ENCODE measurements at places on chromosomes 3 and 15.
A peak's percentile ranks its signal among the peaks of the same experiment; 100 is the strongest.

GRCh38 chr3:113968986-113969385 is 21.2 kb downstream of the ZDHHC23 start:
- DNase-seq = no peak

DNA sequence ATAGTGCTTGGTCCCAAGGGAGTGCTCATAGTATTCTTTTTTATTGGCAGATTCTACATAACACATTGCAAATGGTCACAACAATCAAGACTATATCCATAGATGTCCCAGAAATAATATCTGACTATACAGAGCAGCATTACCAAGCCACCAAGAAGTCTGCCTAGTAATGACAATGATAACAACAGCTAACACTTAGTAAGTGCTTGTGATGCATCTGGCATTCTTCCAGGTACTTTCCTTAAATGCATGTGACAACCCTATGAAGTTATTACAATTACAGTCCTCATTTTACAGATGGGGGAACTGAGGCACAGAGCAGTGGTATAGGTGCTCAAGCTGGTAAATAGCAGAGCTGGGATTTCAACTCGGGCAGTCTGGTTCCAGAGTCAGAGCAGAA is 49.6 kb upstream of the ICE2 start:
- DNase-seq = no peak

DNA sequence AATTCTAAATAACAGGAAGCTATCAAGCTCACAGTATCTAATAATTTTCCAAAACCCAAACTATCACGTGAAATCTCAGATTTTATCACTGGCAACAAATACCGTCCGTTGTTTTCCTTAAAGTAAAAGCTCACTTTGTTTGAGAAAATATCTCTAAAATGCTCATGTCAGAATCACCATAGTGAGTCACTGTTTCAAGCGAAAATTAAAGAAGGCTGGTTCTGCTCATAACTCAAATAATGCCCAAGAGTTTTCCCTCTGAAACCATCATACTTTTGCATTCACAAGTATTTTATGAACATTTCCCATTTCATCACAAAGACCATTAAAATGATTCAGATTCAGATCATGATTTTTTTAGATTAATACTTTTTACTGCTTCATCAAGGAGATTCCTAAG is 50.6 kb downstream of the TBL1XR1 start:
- DNase-seq = no peak

DNA sequence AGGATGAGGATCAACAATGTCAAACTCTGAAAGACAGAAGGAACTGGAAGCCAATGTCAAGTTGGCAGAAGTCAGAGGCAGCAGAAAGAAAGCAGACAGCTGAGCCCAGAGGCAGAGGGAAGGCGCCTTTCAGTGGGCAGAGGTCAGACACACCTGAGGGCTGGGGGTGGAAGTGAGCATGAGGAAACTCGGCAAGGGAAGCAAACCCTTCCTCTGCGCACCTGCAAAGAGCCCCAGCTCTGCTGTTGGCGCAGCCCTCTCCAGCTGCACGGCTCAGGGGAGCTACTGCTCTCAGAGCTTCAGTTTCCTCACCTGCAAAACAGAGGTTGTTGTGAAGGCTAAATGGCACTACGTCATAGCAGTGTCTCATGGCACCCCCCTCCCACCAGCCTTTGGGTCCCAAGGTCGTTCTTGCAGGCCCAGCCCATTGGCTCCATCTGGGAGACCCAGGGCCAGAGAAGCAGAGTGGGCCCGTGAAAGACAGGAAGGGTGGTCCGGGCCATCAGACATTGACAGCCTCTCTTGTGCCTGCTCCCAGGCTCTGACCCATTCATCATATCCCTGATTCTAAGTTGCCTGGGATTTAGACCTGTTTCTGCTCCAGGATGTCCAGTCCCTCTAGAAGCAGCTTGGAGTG is 53.3 kb upstream of the SLC6A11 start:
- no peak for DNase-seq

- DNase-seq = no peak
Measured at GRCh38 chr15:60087561-60087960, 83.5 kb downstream of the FOXB1 start.

- no peak for DNase-seq
Measured at GRCh38 chr15:39144613-39145499, 436.0 kb upstream of the THBS1 start.

GRCh38 chr3:188834349-188834748 is 337.4 kb upstream of the TPRG1 start:
- DNase-seq = no peak

- no peak for DNase-seq
Measured at GRCh38 chr15:99307735-99308134, 56.5 kb downstream of the LRRC28 start.

- DNase-seq = peak; percentile 32
Measured at GRCh38 chr3:63724987-63725386, 72.5 kb downstream of the SNTN start.

GRCh38 chr3:118468801-118469200 is 565.8 kb downstream of the IGSF11 start:
- no peak for DNase-seq

DNA sequence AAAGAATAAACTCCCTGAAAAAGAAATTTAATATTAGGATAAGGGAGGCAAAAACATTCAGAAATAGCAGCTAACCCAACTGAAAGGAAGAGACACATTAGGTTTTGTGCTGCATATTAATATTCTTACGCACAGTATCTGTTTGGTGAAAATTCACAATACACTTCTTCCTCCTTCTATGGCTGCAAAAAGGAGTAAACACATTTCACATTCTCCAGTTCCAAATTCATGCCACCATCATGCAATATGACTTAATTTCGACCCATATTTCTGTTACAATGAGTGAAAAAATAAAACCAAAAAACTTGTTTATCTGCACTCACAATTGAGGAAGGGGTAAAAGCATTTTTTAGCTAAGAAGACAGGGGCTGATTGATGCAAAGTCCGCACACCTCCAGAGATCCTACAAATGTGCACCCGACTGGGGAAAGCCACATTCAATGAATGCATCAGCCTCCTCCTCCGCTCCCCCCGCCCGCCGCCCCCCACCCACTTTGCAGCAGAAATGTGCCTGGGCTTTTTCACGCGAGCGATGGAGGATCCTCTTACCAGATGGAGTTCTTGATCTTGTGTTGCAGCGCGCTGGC is 1.0 kb downstream of the RFX7 start:
- DNase-seq = no peak

DNA sequence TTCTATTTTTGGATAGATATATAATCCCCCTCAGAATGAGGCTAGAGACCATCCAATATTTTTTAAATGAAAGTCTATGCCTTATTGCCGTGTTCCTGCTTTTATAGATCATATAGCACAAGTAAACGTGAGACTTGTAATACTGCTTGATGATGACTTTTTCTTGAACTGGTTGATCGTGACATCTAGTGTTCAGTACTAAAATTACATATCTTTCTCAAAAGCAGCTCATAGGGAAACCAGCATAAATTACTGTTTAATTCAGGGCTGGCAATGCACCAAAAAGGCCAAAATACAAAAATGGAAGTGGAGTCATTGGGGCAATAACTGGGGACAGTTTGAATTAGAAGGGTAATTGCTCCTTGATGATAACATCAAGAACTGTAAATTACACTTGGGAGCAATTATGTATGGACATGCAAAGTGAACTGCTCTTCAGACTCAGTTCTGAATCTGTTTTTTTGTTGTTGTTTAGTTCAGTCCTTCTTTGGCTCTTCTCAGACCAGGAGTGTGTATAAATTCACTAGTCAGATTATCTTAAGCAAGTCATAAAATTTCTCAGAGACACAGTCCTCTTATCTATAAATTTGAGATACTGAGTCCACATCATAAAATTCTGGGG is 325.3 kb downstream of the THSD4 start:
- DNase-seq = peak; percentile 79

DNA sequence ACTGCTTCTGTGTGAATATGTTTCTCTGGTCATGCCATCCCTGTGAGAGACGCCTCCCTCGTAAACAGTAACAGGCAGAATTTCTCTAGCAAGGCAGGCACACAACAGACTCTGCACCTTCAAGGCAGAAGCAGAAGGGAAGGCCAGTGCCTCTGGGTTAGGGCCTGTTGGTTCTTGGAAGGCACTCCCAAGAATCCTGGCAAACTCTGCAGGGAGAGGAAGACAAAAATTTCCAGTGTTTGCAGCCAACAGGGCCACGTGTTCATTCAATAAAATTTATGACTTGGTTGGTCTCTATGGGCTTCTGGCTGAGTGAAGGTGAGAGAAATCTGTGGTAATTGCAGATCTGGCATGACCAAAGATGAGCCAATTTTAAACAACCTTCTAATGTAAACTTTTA is 39.3 kb downstream of the NFKBIZ start:
- no peak for DNase-seq

GRCh38 chr3:11514191-11514821 is 129.4 kb downstream of the VGLL4 start:
- peak; percentile 25 for DNase-seq

DNA sequence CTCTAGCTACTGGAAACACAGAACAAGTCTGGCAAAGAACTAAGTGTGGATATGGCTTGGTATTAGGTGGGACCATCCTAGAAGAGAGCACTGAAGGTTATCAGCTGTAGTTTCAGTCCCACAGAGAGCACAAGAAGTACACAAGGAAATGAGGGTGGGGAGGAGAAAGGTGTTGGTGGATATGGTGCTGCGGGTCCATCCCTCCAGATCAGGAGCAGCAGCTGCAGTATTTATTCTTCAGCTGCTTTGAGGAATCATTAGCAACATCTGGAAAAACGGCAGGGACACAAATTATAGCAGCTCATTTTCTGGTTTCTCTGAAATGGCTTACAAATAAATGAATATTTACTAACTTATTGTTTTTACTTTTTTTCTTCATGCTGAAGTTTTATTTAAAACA is 29.0 kb downstream of the CD80 start:
- DNase-seq = no peak

DNA sequence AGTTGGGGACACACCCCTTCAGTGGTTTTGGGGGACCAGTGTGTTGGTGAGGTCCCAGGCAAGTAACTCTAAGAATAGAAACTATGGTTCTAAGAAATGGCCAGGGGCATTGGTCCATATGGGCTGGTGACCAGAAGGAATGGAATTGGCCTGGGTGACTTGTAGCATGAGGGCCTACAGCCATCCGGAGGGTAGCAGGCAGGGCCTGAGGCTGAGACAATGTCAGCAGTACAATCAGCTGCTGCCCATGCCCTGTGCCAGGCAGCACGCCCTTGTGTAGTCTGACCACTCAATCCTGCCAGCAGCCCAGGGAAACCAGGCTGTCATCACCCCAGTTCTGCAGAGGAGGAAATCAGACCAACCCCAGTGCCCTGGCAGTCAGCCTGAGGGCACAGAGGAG is 100.6 kb downstream of the DNAJB8 start:
- no peak for DNase-seq

DNA sequence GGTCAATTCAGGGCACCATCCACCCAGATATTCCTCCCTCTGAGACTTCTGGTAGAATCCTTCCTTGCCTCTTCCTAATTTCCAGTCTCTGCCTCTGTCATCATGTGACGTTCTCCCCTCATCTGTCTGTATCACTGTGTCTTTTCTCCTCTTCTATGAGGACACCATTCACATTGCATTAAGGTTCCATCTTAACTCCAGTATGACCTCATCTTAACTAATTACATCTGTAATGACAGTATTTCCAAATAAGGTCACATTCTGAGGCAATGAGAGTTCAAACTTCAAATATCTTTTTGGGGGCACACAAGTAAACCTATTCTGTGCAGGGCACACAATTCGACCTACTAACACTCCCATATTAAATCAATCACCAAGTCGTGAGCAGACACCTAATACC is 169.7 kb downstream of the FHIT start:
- no peak for DNase-seq

DNA sequence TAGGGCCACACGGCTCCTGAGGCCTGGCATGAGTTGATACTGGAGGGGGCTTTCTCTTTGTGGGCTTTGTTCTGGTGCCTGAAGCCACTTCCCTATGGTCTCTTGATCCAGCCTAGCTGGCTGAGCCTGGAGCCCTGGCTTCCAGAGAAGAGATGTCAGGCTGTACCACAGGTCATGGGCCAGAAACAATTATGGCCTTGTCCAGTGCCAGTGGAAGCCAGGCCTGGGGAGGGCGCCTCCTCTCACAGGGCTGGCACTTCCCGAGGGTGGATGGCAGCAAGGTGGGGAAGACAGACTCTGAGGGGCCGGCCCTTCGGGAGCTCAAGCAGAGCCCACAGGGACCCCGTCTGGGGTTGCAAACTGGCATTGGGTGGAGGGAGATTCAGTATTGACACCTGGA is 34.9 kb upstream of the ACAD9 start:
- DNase-seq = no peak

DNA sequence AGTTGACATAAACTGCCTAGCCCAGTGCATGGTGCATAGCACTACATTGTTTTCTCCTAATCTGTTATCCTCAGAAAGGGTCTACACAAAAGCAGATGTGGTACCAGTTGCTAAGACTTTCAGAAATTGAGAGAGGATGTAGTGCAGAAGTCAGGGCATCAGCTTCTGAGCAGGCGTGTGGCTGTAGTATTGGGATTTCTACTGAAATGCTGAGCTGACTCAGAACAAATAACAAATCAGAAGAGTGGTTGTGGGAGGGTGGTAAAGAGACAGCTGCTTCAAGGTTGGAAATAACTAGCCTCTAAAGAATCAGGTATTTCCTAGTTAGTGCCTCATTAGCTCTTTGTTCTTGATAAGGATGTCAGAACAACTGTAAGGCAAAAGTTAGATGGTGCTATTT is 161.3 kb downstream of the AKAP13 start:
- no peak for DNase-seq

GRCh38 chr15:91711384-91712033 is 142.0 kb upstream of the SLCO3A1 start:
- no peak for DNase-seq

DNA sequence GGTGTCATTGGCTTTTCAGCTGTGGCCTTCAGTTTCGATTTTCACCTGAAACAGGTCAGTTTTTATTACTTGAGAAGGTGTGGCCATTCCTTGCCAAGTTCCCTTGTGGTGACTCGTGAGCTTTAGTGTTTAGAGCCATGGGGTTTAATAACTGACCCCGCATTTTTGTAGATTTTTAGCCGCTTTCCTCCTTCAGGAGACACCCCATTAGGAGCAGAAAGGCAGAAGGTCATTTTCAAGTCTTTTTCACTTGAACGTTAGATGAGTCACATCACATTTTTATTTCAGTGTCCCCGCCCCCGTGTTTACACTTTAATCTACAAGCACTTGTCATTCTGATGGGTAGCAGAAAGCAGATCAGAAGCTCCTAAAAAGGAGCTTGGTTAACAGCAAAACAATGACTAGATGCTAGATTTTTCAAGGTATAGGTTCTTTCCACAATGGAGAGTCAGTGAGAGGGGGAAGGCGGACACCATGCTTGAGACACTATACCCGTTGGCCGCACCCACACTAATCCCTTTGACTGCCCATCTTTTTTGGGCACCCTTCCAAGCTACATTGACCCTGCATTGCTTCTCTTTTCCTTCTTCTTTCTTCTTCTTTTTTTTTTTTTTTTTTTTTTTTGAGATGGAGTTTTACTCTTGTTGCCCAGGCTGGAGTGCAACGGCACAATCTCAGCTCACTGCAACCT is 132.7 kb downstream of the GHSR start:
- DNase-seq = peak; percentile 49

DNA sequence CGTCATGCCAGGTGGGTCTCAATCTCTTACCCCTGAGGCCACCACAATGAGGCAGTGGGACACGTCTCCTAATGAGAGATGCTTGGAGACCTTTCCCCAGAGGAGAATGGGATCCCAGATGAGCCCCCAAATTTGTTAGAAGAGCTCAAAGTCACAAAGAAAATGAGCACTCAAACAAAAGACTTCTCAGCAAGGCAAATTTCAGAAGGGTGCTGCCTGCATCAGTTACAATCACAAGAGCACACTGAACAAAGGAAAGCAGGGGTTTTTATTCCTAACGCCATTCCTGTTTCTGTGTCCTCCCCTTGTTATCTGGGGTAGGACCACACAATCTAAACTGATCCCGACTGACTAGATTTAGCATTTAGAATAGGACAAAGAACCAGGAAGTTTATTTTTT is 50.1 kb downstream of the DLG1 start:
- DNase-seq = no peak

- DNase-seq = no peak
Measured at GRCh38 chr3:107590786-107591185, 68.0 kb downstream of the BBX start.
